ENCODE measurements at places on chromosomes 7 and 10.

DNA sequence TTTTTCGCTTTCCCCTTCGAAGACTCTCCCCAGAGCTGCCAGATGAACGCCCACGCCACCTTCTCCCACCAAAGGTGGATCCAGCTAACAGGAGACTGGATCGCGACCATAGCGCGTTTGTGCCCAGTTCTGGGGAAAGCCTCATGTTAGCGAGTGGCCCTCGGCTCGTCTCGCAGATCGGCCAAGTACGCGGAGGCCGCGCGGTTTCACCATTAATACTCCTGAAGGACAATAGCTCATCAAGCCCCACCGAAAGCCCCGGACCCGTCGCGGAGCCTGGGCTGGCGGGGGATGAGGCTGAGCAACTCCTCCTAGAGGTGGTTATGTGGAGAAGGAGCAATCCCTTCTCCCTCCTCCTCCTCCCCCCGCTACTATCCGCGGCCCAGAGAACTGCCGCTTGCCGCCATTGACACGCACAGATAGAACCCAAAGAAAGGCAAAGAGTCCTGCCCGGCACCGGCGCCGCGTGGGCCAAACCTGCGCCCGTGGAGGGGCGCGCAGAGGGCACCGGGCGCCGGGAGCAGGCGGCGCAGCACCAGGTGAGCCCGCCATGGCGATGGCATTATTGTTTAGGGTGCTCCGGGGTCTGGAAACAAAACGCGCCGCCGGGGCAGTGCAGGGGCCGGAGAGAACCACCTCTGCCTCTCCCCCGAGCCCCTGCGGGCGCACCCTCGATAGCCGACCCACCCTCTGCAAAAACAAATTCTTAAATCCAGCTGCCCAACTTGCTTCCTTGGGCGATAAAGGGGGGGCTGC is at the start of gene MACROH2A2:
Gene MACROH2A2, plus strand, starts transcription at position 385 of the 756 bp plus-strand sequence. CDS start 22,813 bp downstream, outside the sequence.
- DNase-seq, result no peak

GRCh38 chr7:114062810-114063209 is 144.0 kb upstream of the PPP1R3A start:
- no peak for DNase-seq

- DNase-seq, result no peak
Observed at GRCh38 chr10:5581670-5582566, 57.2 kb downstream of the CALML3 start.

DNA sequence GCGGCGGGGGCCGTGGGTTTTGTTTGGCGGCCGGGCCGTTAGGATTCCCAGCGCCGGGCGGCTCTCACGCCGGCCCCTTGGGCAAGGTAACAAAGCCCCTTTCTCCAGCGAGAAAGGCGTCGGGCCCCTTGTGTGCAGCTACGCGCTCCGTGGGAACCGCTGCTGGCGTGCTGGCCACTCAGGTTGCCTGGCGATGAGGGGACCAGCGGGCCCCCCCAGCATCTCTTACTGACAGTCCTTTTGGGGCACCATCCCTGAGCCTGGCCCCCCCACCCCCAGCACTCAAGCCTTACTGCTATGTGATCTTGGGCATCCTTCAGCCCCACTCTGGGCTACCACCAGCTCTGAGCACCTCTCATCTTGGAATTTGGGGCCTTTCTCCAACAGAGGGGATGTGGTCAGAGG is 1.8 kb downstream of the LFNG start:
- DNase-seq, result no peak

- no peak for DNase-seq
Observed at GRCh38 chr7:47992446-47992845, 13.0 kb upstream of the HUS1 start.

DNA sequence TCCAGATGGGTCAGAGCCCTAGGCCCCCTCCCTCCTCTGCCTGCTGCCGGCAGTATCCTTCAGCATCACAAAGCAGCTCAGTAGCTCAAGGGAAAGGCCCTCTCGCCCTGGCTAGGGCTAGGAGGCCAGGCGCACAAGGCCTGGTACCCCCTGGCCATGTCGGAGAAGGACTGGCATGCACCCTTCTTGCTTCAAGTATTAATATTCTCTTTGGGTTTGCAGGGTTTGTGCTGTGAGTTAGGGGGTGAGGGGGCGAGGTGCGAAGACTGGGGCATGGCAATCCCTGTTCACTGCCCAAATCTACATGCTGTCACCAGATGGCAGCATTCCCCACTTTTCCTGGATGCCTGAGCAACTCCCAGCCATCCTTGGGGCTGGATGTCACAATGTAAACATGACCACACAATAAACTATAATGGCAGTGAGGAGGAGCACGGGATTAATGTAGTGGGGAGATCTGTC is 105.2 kb downstream of the NEURL1 start:
- DNase-seq, result no peak

DNA sequence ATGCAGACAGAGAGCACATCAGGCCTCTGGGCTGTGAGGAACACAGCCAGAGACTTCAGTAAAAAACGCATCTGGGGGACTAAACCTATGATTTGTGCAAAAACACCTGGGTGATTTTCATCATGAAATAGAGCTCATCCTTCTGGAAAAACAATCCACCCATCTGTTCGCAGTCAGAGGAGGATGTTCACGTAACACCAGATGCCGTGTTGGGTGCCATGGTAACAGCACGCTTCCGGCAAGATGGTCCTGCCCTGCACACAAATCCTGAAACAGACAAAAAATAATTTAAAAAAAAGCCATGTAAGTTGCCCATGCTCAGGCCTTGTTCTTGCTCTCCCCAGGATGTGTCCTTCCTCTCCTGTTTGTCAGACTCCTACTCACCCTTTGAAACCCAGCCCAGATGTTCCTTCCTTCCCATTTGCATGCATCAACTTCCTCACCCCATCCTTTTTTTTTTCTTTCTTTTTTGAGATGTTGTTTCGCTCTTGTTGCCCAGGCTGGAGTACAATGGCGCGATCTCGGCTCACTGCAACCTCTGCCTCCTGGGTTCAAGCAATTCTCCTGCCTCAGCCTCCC is 28.3 kb upstream of the GNA12 start:
- DNase-seq, result no peak

DNA sequence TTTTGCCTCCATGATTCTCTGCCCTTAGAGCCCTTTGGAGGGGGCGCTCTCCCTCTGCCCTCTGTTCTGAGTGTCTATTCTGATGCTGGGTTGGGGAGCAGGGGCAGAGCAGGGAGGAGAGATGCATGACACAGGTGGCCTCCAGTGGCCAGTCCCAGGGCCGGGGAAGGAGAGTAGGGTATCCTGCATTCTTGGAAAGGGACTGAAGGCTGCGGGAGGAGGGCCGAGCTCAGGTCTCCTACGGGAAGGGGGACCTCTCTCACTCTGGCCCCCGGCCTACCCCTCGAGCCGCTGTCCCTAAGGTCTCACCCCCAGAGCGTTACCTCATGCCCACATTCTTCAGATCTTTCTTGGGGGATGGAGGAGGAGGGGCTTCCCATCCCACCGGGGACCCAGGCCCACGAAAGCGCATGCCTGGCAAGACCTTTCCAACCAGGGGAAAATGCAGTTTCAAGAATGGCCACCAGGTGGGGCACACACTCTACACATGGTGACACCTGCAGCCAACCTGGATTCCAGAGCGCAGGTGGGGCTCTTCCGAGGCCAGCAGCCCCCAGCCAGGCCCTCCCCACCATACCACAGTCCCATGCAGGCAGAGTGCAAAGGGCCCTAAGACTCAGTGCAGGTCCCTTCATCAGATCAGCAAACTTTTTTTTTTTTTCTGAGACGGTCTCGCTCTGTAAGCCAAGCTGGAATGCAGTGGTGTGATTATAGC is 86.4 kb downstream of the MYL10 start:
- peak; percentile 75 for DNase-seq

DNA sequence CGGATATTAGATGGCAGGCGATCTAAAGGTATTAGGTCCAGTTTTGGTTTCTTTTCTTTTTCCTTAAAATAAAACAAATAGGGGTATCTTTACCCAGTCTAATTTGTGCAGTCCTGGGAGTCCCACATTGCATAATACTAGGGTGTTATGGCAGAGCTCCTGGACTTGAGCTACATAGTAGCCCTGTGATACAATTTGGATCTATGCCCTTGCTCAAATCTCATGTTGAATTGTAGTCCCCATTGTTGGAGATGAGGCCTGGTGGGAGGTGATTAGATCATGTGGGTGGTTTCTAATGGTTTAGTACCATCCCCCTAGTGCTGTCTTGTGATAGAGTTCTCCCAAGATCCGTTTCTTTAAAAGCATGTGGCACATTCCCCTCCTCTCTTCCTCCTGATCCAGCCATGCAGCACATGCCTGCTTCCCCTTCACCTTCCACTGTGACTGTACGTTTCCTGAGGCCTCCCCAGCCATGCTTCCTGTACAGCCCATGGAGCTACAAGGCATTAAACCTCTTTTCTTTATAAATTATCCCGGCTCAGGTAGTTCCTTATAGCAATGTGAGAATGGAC is 141.9 kb downstream of the RPS24 start:
- no peak for DNase-seq

DNA sequence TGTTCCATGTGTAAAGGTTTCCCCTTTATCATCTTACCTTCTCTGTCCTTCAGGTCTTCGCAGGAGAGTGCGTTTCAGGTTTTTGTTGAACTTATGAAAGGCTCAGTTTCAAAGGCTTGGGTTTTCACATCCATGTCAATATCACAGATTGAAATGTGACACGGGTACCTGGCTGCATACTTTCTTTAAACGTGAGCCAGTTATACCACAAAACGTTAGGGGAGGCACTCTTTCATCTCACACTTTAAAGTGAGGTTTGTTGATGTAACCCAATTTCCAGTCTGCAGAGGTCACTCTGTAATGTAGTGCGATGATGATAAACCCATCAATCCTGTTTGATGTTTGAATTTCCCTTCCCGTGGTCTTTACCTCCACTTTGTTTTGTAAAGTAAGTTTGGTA is 506.9 kb downstream of the SUGCT start:
- DNase-seq, result no peak

DNA sequence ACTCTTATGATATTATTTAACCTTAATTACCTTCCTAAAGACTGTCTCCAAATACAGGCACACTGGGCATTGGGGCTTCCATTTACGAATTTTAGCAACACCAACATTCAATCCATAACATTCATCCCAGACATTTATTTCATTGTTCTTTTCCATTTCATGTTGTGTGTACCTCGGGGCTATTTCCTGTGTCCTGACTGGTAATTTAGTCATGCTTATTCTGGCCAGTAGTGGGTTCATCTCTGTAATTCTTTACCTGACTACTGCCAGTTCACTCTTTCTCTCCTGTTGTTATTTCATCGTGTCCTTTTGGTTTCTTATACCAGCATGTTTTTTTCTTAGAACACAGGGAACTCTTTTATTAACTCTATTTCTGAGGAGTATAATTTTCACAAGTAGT is 225.7 kb downstream of the PLXDC2 start:
- DNase-seq, result no peak

- DNase-seq, result no peak
Observed at GRCh38 chr7:99124751-99125504, 19.0 kb downstream of the SMURF1 start.

DNA sequence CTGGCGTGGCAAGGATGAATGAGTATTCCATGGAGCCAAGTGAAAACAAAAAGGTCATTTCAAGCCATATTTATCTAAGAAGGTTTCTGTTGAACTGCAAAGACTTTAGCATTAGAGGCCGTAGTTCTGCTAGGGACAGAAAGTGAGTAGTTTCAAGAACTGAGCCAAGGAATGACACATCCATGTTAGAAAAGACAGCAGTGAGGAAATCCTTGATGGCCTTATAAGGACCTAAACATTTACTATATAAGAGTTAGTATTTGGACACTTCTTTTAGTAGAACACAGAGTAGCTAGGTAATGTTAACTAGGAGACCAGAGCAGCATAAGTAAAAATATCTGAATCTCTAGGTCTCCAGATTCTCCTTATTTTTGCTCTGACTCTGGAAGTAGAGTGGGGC is 329.8 kb upstream of the SEMA3D start:
- no peak for DNase-seq

- no peak for DNase-seq
Observed at GRCh38 chr10:59303018-59303417, 59.3 kb downstream of the FAM13C start.

DNA sequence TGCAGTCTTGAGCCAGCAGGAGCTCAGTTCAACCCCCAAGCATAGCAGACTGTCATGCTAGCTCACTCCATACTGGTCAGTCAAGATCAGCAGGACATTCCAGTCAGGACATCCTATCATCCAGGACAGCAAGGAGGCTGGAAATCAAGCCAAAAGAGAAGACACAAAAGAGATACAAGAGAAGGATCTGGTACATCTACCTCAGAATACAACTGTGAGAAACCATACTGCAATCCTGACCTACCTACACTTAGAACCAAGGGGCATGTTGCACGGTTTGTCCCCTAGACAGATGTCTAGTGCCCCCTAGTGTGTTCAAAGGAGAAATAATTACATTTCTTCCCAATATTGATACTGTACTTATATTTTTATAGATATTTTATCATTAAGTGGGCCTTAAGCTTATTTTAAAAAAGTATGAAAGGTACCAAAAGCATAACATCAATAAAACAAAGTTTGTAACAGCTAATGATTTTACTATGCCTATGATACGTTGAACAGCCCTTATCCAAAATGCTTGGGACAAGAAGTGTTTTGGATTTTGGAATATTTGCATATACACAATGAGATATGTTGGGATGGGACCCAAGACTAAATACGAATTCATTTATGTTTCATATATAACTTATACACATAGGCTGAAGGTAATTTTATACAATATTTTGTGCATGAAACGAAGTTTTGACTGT is 26.7 kb downstream of the ERCC6 start:
- no peak for DNase-seq

- DNase-seq, result no peak
Observed at GRCh38 chr10:105268961-105269360, 627.9 kb downstream of the SORCS3 start.

DNA sequence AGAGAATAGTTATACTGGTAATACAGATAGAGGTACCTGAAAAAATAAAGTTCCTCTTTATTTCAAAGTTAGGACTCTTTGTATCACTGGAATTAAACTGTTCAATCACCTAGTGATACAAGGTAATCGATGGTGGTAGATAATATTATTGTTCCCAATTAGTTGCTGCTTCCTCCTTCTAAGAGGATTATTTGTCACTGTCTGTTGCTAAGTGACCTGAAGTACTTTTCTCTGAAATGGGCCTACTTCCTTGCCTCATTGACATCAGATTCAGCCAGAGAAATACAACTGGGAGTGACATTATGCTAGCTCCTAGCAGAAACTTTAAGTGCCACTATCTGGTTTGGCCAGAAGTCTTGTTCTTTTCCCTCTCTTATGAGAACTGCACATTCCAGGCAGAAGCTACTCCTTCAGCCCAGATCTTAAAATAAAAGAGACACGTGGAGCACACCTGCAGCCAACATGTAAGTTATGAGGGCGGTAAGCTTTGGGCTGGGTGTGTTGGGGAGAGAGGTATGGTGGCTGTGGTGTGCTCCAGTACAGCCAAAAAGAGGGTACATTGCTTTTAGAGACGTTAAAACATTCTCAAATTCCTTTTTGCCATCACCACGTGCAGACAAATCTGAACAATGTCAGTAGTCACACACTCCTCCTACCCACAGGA is 54.8 kb downstream of the MINDY3 start:
- no peak for DNase-seq

DNA sequence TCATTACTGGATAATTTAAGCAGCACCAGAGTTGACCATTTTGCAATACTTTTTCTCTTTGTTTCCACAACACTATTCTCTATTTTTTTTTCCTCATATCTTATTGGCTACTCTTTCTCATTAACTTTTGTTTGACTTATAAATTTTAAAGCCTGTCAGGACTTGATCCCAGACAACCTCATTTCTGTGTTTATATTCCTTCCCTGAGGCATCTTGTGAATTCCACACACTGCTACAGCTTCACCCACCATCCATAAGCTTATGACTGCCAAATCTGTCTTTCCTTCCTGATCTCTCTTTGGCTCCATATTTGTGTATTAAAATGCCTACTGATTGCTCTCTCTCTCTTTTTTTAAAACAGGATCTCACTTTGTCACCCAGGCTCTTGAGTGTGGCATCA is 124.6 kb upstream of the MBL2 start:
- no peak for DNase-seq

Measured in activated naive CD4-positive, alpha-beta T cell (primary cell).